ENCODE measurements at places on chromosomes 2 and 18. TPM values are rescaled to one million over a fixed set of nuclear protein-coding genes. Genes with fewer than 3 reads are reported as not detected.

Gene PSMD1
- 64.8 TPM for total RNA-seq

Gene FIGN
- total RNA-seq, result 12.0 TPM

Gene TRMT61B
- 5.7 TPM for total RNA-seq

Gene NOSTRIN
- total RNA-seq, result 82.9 TPM

Gene UGT1A4
- not detected for total RNA-seq

Gene RAMP1
- total RNA-seq, result 36.0 TPM

Gene GFPT1
- 32.9 TPM for total RNA-seq

Gene TCF23
- total RNA-seq, result 0.56 TPM

Gene ALKAL2
- 4.8 TPM for total RNA-seq

Data from omental fat pad (tissue), 4 donors.